ENCODE measurements at places on chromosomes 4 and X.

GRCh38 chrX:23901805-23902204 lies 5.9 kb downstream of the APOO start:
- peak; percentile 54 for DNase-seq

DNA sequence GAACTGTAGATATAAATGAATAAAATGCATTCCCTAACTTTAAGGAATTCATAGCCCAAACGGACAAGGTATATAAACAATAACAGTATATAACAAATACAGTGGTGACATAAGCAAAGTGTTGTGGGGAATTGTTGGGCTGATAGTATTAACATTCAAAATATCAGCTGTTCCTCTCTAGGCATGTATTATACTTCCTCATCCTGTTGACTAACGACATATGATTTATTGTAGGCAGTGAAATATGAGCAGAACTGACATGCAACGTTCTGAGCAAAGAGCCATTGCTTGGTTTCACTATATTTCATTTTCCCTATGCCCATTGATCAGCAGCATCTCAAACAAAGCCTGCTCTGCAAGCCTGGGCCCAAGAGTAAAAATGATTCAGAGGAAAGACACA lies 143.9 kb downstream of the PTCHD1 start:
- no peak for DNase-seq

GRCh38 chr4:830601-831482 lies 4.9 kb upstream of the CPLX1 start:
- no peak for DNase-seq

GRCh38 chr4:129823105-129823504 lies 727.2 kb downstream of the C4orf33 start:
- no peak for DNase-seq

- no peak for DNase-seq
These were observed 22.8 kb downstream of the MAD2L1 start for GRCh38 chr4:120043828-120044227.
